ENCODE measurements at places on chromosomes 11 and 22.
A peak's percentile ranks its signal among the peaks of the same experiment; 100 is the strongest.

- DNase-seq = no peak
These were observed 76.0 kb downstream of the MYEOV start for GRCh38 chr11:69369945-69370344.

- DNase-seq = no peak
These were observed 40.7 kb upstream of the DKK3 start for GRCh38 chr11:12048936-12049790.

- no peak for DNase-seq
These were observed 39.7 kb upstream of the CCDC89 start for GRCh38 chr11:85725510-85726258.

DNA sequence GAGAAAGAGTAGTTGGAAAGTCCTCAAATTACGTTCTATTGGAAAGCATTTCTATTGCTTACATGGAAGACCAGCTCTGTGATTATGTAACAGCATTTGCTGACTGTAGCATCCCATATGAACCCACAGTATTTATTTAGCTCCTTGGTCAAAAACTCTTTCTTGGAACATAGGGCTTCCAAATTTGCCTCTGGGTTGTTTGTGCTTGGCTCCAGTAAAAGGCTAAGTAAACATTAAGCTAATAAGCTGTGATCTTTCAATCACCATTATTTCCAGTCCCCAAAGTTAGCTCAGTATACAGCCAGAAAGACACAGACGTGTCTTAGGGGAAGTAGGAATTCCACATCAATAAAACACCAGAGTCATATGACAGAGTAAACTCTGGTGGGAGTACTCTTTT is 668.8 kb downstream of the DLG2 start:
- no peak for DNase-seq

- peak; percentile 26 for DNase-seq
These were observed 20.9 kb downstream of the SVIP start for GRCh38 chr11:22808571-22809197.

DNA sequence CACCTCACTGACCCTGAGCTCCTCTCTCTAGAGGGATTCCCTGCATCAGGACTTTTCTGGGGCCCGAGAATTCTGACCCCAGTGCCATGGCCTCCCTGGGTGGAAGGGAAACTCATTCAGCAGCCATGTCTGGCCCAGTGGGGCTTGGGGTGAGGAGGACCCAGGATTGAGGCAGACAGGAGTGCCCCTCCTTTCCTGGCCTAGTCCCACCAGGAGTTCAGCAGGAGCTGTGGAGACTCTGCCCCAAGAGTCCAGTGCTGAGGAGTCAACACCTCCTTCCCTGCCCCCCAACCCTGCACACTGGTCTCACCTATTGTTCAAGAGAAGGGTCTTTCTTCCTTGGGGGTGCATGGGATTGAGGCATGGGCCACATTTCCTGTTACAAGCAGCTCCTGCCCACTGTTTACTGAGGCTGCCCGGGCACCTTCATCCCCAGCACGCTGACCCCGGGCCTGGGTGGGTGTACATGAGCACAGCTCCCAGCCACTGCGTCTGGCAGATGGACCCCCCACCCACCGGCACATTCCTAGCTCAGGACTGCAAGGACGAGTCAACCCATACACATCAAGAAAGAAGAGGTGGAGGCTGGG is 33.9 kb downstream of the ALX4 start:
- no peak for DNase-seq

DNA sequence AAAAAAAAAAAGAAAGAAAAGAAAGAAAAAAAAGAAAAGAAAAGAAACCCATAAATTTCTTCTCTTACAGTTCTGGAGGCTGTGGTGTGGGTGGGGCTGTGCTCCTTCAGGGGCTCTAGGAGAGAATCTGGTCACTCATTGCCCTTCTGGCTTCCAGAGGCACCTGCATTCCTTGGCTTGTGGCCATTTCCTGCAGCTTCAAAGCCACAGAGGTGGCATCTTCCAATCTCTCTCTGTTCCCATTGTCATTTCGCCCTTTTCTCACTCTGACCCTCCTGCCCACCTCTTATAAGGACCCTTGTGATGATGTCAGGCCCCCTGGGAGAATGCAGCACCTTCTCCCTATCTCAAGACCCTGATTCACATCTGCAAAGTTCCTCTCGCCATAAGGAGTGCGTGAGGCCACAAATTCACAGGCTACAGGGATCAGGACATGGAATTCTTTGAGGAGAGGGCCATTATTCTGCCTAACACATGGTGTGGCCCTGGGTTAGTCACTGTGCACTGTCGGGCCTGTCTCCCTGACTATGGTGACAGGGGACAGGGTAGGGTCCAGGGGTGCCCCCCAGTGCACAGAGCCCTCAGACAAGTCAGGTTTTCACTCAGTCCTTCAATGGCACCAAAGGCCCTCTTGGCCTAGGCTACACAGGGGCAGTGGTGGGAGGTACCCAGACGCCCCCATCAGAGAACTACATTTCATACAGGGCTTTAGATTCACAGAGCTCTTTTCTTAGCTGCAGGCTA is 38.6 kb upstream of the PRR5 start:
- DNase-seq = no peak

DNA sequence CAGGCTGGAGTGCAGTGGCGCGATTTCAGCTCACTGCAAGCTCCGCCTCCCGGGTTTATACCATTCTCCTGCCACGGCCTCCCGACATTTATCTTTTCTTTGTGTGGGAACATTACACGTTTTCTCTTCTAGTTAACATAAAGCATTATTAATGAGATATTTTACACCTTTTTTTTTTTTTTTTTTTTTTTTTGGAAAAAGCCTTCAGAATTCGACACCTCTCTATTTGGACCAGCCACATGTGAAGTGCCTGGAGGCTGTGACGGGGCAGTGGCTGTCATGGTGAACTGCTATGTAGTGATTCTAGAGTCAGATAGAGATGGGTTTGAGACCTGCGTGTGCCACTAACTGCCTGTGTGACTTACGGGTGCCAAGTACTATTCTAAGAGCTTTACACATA is 64.3 kb downstream of the SMIM38 start:
- DNase-seq = no peak

- no peak for DNase-seq
These were observed 11.3 kb upstream of the NFAM1 start for GRCh38 chr22:42443240-42444076.

DNA sequence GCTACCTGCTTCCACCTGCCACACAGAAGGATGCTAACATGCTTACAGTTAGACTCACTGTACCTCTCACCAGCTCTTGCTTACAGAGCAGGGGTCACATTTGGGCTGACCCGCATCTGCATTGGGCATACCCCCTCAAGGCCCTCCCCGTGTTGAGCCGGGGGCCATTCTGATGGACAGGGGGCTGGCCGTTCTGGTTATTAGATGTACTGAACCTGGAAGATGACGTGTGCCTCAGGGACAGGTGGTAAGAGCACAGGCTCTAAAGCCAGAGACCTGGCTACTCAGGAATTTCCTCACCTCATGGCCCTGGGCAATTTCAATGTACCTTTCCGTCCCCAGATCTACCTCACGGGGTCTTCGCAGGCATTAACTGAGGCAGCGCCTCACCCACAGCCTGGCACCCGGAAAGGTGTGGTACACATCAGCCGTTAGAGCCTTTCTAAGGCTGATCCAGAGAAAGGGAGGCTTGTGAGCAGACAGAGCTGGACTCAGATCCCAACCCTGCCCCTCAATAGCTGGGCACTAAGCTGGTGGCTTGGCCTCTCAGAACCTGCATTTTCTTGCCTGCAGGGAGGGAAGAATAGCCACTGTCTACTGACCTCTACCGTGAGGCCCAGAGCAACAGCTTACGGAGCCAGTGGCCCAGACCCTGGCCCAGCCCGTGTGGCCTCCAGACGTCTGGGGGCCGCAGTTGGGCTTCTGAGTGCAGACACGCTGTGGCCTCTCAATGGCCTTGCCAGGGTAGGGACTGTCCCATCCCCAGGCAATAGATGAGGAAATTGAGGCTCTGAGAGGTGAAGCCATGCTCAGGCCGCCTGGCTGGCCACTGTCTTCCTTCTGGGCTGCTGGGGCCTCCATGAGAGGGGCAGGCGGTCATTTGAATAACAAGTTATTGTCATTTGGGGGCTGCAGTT is 100.6 kb downstream of the MORC2 start:
- DNase-seq = no peak

DNA sequence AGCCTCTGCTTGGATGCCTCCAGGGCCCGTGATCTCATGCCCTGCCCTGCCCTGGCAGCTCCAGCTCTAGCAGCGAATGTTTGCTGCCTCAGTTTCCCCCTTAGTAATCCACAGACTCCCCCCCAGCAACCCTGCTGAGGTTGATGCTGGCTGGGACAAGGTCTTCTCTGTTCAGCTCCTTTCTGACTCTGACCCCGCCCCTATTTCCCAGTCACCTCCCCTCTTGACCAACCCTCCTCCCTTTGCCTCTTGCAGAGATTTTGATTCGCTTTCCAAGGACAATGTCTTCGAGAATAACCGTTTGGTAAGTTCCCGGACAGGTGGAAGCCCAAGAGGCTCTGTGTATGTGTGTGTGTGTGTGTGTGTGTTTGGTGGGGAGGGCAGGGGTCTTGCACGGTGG is 5.6 kb downstream of the MICALL1 start:
- no peak for DNase-seq

- no peak for DNase-seq
These were observed 134.3 kb upstream of the C11orf58 start for GRCh38 chr11:16603890-16604793.

- DNase-seq = peak; percentile 17
These were observed 43.0 kb upstream of the KLHL35 start for GRCh38 chr11:75475767-75476650.

DNA sequence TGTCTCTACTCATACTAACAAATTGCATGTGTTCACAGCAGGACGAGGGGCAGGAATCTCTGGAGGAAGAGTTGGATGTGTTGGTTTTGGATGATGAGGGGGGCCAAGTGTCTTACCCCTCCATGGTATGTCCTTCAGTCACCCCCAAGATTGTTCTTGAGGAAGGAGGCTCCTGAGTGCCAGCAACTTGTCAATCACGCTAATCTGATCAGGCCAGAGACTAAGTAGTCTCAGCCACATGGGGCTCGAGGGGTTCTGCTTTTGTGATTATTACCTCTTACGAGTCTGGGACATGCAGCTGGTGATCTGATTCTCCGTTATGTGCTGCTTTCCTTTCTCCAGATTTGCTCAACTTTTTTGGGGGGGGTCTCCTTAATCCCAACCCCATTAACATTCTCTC is 54.3 kb downstream of the CTNND1 start:
- no peak for DNase-seq
